ENCODE measurements at places on chromosomes 1 and 21.

GRCh38 chr1:183239793-183240525 lies 53.9 kb downstream of the LAMC2 start:
- DNase-seq = no peak

DNA sequence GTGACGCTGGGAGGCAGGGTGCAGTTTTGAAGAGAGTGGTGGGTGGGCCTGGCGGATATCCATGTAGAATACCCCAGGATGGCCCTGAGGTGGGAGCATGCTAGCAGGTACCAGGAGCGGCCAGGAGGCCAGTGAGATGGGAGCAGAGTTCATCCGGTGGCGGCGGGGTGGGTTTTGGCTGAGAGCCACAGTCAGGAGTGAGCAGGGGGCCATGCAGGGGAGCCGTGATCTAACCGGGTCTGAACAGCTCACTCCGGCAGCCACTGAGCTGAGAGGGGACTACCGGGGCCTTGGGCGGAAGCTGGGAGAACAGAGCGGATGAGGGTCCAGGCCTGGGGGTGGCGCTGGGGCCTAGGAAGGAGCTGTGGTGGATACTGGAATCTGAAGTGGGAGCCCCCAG lies 47.6 kb upstream of the LRP8 start:
- no peak for DNase-seq

DNA sequence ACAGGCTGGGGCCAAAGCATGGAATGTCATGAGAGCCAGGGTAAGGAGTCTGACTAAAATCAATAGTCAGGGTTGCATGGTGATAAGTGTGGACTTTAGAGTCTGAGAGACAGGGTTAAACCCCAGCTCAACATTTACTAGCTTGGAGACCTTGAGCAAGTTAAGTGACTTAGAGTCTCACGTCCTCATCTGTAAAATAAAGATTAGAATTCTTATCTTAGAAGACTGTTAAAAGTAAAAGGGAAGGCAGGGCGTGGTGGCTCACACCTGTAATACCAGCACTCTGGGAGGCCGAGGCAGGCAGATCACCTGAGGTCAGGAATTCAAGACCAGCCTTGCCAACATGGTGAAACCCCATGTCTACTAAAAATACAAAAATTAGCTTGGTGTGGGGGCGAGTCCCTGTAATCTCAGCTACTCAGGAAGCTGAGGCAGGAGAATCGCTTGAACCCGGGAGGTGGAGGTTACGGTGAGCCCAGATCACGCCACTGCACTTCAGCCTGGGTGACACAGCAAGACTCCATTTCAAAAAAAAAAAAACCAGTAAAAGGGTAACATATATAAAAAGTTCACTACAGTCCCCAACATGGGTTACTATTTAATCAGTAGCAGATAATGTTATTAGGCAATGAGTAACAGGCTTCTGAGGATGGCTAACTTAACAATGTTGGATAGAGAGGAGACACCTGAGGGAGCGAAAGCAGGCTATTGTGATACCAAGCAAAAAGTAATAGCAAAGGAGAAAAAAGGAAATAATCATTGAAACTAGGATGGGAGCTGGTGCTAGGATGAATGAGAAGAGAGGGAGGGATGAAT lies 20.8 kb downstream of the TMCO1 start:
- DNase-seq = no peak

DNA sequence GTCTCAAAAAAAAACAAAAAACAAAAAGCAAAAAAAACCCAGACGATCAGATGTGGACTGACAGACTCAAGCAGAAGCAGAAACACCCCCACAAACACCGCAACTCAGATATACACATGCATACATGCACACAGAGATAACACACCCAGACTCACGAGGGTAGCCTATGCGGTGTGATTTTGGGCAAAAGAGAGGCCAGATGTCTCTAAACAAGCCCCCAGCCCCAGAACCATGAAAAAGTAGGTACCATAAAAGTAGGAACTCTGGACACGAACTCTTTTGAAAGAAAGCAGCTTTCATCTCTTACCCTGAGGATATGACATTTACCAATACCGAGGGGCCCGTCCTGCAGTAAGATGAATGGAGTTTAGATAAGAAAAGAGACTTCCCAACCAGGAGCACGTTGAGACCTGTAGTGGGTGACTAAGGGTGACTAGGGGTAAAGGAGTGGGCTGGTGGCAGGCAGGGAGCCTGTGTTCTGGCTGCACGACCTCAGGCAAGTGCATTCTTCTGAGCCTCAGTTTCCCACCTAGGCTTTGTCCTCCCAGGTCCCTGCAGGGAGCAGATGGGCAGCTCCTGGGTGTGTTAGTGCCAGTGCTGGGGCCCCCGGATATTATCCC lies 1.5 kb upstream of the TINAGL1 start:
- DNase-seq = peak; percentile 95

- DNase-seq = peak; percentile 99
Measured at GRCh38 chr1:204438628-204439027, 27.0 kb upstream of the PPP1R15B start.

- no peak for DNase-seq
Measured at GRCh38 chr1:25255706-25256577, 8.7 kb upstream of the RSRP1 start.

- DNase-seq = no peak
Measured at GRCh38 chr1:33015216-33015615, 21.5 kb downstream of the AK2 start.

GRCh38 chr1:241582921-241583321 lies 50.7 kb downstream of the KMO start:
- DNase-seq = peak; percentile 93

- DNase-seq = peak; percentile 78
Measured at GRCh38 chr1:205376739-205377138, 20.0 kb upstream of the KLHDC8A start.

- DNase-seq = no peak
Measured at GRCh38 chr1:228308628-228309325, 97.9 kb downstream of the TRIM11 start.

- DNase-seq = peak; percentile 52
Measured at GRCh38 chr1:42379794-42380585, 602 bp upstream of the RIMKLA start.

GRCh38 chr21:25822981-25823380 lies 88.2 kb downstream of the GABPA start:
- peak; percentile 24 for DNase-seq

- DNase-seq = no peak
Measured at GRCh38 chr1:91129458-91129857, 107.6 kb upstream of the ZNF644 start.

DNA sequence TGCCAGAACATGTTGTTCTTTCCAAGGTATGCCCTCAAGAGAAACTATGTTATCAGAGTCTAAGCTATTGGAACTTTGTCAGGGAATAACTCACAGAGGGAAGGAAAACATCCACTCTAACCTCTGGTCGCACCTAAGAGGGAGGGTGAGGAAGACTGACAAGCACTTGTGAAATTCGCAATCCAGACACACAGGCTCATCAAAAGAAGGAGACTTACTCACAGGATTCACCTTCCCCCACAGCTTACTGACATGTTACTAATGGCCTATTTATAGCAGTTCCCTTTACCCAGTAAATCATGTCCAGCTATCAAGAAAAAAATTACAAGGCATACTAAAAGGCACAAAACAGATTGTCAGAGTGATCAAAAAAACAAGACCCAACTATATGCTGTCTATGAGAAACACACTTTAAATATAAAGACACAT lies 36.9 kb downstream of the WDR64 start:
- peak; percentile 99 for DNase-seq
